ENCODE measurements at places on chromosomes 7 and 10. TPM values are rescaled to one million over a fixed set of nuclear protein-coding genes. Genes with fewer than 3 reads are reported as not detected.

DNA sequence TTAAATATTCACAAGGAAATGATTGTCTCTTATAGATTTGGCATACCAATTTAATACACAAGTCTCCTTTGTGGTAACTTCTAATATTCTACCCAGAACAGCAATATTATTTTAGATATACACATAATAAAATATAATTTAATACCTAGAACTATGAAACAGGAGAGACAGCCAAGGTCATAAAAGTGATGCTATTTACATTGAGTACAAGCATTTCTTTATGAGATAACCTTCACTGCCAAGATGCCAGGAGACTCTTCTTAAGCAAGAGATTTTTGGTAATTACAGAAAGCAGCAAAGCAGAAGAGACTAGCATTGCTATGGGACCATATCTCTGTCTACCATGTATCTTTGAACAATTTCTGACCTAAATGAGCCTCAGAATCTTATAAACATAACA lies 764.6 kb upstream of the GHITM start:
- no peak for DNase-seq

The VAX1 gene
- total RNA-seq, result not detected

The SFMBT2 gene
- 5.0 TPM for total RNA-seq

The HTR7 gene
- 0.53 TPM for total RNA-seq

The CYP2E1 gene
- total RNA-seq, result 3.1 TPM

The VPS37D gene
- not detected for total RNA-seq

DNA sequence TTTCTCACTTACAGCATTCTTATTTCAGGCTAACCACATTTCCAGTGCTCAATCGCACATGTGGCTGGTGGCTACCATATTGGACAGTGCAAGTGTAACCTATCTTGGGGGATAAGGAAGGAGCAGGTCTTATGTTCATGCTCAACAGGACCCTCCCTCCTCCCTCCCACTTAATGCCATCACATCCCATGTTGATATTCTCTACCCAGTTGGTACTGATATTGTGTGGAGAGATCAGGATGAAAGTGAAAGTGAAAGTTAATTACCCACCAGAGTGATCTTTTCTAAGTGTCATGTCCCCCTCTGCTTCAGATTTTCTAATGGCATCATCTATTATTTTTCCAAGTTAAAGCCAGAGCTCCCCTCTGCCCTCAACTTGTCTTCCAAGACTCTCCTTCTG lies 91.6 kb downstream of the BMPER start:
- no peak for DNase-seq

The GSAP gene
- 6.9 TPM for total RNA-seq

GRCh38 chr10:35684586-35684985 lies 42.5 kb upstream of the FZD8 start:
- DNase-seq, result no peak

The EXOC6 gene
- total RNA-seq, result 1.3 TPM

The HOXA2 gene
- total RNA-seq, result 1.5 TPM

DNA sequence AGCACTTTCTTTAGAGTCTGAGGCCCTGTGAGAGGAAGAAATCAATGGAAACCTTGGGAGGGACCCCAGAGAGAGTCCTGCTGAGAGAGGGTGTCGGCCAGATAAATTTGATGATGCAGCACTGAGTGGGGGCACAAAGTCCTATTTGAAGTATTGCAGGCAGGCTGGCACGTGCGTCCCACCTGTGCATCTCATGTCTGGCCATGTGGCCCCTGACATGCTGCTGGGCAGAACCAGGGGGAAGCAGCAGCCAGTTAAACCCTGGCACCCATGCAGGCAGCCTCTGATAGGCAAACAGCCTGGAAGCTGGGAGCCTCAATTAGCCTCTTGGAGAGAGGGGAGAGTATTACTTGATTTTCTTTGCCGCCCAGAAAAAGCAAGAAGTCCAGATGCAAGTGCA lies 180.9 kb downstream of the PLXNA4 start:
- no peak for DNase-seq

DNA sequence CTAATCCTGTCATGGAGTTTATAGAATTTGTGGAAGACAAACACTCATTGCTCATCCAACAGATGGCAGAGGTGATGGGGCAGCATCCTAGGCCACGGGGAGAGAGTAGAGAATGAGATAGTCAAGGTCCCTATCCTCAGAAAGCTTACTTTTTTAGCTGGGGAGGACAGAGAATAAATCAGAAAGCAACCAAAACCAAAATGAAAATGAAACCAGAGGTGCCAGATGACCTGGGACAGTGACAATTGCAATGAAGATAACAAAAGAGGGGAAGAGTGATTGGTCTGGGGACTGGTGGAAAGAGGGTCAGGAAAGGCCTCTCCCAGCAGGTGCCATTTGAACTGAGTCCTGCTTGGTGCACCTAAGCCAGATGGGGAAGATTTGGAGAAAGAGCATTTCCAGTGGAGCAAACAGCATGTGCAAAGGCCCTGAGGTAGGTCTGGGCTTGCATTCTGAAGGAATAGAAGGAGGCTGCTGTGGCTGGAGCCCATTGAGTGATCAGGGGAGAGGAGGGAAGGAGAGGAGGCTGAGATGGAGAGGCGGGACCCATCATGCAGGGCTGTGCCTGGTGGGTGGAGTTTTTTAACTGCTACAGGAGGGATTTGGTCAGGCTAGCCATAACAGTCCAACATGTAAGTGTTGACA lies 164.1 kb downstream of the RPS24 start:
- no peak for DNase-seq

GRCh38 chr7:39720586-39720985 lies 97.2 kb downstream of the RALA start:
- DNase-seq, result no peak

DNA sequence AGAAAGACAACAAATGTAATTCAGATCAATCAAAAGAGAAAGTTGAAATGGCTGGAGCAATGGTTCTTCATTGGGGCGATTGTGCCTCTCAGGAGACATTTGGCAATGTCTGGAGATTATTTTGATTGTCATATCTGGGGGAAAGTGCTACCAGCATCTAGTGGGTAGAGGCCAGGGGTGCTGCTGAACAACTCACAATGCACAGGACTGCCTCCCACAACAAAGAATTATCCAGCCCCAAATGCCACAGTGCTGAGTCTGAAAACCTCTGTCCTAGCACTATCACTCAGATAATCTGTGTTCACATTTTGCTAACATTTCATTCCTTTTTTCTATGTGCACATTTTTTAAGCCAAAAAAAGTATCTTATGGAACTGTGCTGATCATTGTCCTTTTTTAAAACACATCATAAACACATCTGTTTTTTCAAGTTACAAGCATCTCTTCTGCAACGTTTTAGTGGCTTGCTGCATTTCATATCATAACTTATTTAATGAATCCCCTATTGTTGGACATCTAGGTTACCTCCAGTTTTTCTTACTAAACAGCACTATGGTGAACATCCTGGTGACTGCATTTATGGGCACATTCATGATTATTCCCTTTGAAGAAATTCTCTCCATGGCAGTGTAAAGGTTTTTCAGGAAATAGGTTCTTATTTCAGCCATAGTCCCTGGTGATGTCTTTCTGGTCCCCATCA lies 114.2 kb downstream of the C10orf105 start:
- no peak for DNase-seq

DNA sequence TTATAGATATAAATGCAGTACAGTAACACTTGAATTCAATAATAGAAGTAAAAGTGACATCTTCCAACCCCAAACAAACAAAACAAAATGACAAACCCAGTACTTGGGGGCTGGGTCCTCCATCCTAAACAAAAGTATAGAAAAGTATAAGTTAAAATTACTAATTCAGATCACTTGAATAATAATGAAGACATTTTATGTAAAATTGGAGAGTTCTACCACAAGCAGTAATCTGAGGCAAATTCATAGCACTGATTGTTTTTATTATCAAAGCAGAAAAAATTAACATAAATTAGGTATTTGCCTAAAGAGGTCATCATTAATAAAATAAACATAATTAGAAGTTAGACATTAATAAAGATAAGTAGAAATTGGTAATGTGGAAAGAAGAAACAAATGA lies 81.5 kb downstream of the ITPRID1 start:
- DNase-seq, result no peak

- DNase-seq, result no peak
Observed at GRCh38 chr7:20157456-20157855, 59.7 kb downstream of the MACC1 start.

The RUFY2 gene
- 25.4 TPM for total RNA-seq

DNA sequence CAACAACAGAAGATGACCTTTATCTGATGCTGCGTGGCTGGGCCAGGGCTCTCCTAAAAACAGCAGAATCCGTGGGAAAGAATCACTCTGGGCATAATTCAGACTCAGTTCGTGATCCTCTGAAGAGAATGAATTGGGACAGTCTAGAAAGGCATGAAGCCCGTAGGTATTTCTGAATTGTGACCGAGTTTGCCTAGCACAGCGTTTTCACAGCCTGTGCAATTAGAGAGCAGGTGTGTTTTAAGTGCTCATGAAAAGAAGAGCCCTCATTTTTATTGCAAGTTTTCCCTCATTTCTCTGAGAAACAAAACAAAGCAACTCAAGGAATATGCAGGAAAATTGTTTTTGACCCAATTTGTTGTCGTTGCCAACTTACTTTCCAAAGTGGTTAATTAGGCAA lies 366.2 kb downstream of the WDR11 start:
- DNase-seq, result no peak

- no peak for DNase-seq
Observed at GRCh38 chr7:129394982-129395914, 39.0 kb upstream of the STRIP2 start.

The USP6NL gene
- 28.8 TPM for total RNA-seq

DNA sequence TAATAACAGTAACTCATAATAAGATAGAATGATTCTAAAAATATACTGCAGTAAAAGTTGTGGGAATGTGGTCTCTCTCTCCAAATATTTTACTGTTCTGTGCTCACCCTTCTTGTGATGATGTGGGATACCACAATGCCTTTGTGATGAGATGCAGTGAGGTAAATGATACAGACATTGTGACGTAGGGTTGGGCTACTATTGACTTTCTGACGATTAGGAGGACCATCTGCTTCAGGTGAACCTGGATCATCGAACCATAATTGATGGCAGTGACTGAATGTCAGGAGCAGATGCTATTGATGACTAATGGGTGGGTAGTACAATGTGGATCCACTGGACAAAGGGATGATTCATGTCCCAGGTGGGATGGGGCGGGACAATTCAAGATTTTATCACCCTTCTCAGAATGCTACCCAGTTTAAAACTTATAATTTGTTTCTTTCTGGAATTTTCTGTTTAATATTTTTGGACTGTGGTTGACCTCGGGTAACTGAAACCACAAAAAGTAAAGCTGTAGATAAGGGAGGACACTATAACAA lies 73.9 kb upstream of the ARMC3 start:
- no peak for DNase-seq

DNA sequence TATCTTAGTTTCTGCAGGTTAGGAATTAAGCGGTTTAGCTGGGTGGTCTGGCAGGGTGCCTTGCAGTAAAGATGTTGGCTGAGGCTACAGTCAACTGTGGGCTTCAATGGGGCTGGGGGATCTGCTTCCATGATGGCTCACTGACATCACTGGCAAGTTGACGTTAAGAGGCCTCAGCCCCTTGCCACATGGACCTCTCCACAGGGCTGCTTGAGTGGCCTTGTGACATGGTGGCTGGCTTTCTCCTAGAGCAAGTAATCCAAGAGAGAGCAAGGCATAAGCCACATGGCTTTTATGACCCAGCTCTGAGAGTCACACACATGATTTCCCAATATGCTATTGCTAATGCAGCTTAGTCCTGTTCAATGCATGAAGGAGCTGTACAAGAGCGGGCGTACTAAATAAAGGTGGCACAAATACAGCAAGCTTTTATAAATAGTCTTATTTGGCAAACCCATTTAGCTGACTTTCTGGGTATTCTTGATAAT lies 109.1 kb downstream of the SEPTIN7 start:
- no peak for DNase-seq

DNA sequence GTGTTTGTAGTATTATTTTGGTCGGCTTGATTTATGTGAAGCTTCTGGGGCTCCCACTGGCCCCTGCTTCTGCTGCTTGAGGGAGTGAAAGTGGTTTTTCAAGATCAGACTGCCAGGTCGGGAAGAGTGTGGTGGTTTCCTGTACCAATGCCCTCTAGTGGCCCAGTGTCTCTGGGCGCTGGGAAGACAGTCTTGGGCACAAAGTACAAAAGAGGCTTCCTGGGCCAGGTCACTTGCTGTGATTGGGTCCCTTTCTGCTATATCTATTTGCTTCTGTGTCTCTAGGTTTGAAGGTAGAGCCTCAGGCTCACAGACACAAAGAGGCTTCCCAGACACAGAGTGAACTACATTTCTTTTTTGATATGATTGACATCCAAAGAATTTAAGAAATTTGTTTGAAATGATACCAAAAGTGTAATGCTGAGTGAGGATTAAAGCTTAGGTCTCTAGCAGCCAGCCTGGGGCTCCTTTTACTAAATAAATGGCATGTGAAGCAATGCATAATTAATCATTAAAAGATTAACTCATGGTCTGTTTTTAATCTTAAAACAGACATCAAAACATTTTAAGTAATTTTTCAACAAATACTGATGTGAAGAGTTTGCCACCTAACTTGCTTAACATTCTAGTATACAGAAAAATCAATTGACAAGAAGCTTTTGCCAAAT lies 36.3 kb downstream of the ABCB1 start:
- DNase-seq, result no peak

DNA sequence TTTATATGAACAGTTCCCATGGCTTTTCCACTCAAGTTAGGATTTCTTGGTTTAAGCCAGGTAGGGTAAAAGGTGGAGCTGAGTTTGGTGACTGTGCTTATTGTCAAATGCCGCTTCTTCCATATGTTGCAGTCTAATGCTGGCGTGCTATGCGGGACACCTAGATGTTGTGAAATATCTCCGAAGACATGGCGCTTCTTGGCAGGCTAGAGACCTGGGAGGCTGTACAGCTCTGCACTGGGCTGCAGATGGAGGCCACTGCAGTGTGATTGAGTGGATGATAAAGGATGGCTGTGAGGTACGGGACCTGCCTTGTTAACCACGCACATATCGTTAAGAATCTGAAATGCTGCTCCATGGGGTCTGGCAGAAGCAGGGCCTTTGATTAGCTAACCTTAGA lies 108.4 kb downstream of the FANK1 start:
- DNase-seq, result no peak

- DNase-seq, result no peak
Observed at GRCh38 chr7:28239823-28240204, 59.2 kb upstream of the JAZF1 start.

The DDC gene
- not detected for total RNA-seq

DNA sequence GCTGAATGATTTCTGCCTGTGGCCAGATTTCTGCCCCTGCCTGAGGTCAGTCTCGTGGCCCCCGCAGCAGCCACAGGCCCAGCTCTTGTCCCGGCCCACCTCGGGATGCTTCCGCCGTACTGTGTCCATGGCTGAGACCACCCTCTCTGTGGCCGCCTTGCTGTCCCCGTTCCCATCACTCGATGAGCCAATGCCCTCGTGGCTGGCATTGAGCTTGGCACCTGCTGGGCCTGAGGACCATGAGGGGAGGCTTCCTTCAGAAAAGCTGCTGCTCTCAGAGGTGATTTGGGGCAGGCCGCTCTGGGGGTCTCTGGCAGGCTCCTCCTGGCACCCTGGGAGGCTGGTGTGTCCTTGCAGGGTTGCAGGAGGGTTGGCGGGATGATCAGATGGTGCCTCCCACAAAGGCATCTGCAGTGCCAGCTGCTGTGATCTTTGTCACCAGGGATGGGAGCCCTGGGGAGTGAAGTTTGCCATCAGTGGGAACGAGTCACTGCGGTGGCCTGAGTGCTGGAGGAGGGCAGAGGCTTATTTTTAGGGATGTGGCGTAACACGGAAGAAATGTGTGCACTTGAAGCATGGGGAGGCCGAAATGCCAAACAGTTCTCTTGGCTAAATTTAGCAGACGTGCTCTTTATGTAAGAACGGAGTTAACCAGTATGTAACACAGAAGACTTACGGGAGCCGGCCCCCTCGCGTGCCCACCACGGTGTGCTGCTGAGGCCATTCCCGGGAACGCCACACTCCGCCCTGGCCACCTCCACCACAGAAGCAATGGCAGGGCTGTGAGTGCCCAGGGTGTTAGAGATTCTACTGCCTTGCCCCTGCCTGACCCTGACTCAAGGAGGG lies 47.7 kb downstream of the VIPR2 start:
- DNase-seq, result no peak
